NCI-H1436 treated with DMSO at 0.1 percent for 48 hours (cell line): ENCODE measurements at places on chromosomes 13 and 19.

DNA sequence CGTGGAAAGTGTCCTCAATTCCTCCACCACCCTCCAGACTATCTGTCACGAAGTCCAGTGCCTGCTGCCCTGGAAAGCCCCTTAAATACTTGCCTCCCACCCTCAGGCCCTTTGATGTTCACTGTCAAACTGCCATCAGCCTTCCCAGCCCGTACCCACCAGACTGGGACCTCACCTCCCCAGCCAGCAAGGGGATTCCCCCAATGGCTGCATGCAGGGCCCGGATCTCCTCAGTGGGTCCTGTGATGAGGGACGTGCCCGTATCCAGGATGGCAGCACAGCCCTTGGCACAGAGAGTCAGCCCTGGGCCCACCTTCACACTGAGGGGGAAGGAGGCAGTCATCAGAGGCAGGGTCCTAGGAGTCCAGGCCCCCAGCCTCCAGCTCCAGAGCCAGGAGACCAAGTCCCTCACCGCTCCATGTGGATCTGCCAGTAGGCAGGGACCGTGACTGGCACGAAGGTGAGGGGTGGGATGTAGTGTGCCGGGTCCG, 6.1 kb downstream of the NAPSA start:
- no peak for DNase-seq

DNA sequence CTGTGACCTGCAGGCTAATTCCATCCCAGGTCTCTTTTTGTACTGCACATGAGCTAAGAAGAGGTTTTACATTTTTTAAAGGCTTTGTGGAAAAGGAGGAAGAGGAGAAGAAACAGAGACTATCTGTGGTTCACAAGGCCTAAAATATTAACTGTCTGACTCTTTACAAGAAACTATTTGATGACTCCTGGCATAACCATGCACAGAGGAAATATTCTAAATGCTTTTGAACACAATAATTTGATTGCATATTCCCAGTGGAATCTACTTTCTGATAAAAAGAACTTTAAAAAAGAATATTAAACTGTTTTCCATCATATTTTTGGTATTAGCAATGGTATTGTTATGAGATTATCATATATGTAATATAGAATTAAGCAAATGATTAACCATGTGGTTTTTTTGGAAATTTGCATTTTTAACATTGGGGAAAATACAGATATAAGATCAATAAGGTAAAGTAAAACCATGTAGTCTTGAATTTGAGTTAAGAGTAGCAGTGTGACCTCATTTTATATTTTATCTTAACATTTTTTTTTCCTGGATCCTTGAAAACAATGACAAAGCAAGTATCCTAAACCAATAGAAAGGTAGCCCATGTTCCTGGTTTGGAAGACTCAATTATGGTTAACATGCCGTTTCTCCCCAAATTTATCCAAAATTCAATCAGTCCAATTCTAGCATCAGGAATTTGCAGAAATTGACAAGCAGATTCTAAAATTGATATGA, 251.0 kb downstream of the UQCRFS1 start:
- DNase-seq: no peak

- no peak for DNase-seq
Observed at GRCh38 chr19:55546011-55546410, 668 bp upstream of the SBK3 start.

- DNase-seq: no peak
Observed at GRCh38 chr13:109199280-109199679, 569.9 kb downstream of the MYO16 start.

- peak; percentile 23 for DNase-seq
Observed at GRCh38 chr19:18007917-18008673, at the start of gene ARRDC2. TSS of gene ARRDC2 (plus strand) at chr19:18008170. CDS start at chr19:18008311, 141 bp downstream.

- DNase-seq: no peak
Observed at GRCh38 chr13:30334663-30335386, 27.5 kb upstream of the KATNAL1 start.

- DNase-seq: no peak
Observed at GRCh38 chr13:78576261-78576660, 27.1 kb downstream of the POU4F1 start.

DNA sequence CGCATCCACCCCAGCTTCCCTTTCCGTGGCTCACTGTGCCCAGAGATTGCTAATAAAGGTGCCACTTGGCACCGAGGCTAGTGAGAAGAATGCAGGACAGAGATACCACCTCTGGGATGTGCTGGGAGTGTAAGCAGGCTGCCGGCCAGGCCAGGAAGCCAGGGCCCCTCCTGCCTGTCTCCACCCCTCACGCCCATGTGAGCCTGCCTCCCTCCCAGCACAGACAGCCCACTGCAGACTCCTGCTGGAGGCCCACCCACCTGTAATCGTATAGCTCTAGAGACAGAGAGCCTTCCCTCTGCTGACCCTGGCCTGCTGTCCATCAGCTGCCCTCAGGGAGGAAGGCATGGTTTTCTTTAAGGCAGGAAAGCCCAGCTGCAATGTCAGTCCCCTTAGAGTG, 13.9 kb downstream of the VSTM2B start:
- DNase-seq: no peak

DNA sequence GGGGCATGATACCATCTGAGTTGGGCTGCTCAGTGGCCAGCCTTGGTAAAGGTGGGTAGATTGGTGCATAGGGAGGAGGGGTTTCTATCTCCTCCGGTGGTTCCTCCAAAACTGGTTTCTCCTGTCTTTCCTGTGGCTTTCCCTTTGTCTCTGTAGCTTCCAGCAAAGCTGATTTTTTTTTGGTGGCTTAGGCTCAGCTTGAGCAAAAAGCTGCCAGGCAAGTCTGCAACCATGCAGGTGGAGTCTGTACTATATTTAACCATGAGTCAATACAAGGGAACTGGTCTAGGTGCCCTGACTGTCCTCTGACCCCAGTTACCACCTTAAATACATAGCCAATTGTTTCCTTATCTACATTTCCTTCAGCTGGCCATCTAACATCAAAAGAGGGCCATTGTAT, 64.0 kb upstream of the ZNF681 start:
- no peak for DNase-seq

DNA sequence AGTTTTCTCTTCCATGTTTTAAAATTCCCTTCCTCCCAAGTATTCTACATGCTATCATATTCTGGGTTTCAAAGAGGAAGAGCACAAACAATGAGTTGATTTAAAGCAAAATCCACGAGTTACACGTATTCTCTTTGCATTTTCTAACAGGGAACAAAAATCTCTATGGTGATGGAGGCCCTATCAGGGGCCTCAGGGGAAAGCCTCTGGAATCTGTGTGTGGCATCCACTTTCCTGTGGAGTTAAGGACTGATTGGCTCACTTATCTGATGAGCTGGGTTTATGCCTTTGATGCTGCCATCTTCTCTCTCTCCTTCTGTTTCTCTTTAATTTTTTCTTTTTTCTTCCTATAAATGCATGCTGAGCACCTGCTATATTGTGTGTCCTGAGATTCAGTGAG, 14.8 kb downstream of the OLFM4 start:
- DNase-seq: no peak

- no peak for DNase-seq
Observed at GRCh38 chr19:41957838-41958366, 1.2 kb downstream of the RABAC1 start.

GRCh38 chr13:79483086-79483706, 2.2 kb downstream of the NDFIP2 start:
- no peak for DNase-seq

- DNase-seq: no peak
Observed at GRCh38 chr19:6253954-6254733, 25.6 kb downstream of the MLLT1 start.

DNA sequence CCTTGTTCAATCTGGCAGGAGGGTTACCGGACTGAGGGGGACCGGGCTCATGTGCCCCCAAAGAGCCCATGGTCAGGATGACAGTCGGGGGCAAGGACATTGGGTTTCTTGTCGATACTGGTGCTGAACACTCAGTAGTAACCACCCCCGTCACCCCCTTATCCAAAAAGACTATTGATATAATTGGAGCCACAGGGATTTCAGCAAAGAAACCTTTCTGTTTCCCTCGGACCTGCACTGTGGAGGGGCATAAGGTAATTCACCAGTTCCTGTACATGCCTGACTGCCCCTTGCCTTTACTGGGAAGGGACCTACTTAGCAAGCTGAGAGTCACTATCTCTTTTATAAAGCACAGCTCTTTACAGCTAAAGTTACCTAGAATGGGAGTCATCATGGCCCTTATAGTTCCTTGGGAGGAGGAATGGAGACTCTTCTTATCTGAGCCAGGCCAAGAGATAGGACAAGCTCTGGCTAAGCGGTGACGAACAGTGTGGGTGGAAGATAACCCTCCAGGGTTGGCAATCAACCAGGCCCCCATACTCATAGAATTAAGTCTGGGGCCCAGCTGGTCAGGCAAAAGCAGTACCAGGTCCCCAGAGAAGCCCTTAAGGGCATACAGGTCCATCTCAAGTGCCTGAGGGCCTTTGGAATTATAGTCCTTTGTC, 603.7 kb downstream of the UQCRFS1 start:
- DNase-seq: no peak

DNA sequence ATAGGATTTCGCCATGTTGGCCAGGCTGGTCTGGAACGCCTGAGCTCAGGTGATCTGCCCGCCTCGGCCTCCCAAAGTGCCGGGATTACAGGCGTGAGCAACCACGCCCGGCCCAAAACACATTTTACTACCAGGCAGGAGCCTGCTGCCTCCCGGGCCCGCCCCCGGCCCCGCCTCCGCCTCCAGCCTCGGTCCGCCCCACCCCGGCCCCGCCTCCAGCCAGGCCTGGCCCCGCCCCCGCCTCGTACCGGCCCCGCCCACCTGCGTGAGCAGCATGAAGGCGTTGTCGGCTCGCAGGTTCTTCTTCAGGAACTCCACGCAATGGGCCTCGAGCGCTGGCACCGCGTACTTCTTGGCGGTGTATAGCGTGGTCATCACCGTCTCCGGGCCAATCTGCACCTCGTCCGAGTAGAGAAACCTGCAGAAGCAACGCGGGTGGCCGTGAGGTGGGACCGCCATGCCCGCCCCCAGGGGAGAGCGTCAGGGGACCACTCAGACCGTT, 22.7 kb downstream of the BTBD2 start:
- no peak for DNase-seq

DNA sequence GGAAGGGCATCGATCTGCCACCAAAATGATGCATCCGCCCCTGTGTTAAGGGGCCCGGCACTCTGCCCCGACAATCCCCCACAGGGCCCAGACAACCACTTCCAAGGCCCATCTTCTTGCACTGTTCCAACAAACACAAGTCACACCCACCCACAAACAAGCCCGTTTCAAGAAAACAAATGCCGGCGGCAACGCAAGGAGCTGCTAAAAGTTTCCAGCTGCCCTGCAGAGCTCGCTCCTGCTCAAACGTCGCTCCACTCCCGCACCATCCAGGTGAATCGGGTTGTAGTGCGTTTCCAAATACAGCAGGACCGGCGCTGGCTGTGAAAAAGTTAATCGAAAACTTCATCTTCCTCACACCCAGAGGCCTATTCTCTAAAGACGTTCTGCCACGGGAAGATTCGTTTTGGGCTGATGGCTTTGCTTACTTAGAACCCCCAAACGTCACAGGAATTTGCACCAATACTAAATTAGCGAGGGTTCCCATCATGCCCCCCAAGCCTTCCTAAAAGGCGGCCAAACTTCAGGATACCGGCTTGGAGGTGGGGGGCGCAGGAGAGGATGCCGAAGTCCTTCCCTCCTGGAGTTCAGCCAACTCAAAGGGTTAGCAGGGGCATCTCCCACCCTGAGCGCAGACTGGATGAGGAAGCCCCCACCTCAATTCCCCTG, 107.4 kb upstream of the DOCK9 start:
- no peak for DNase-seq

- DNase-seq: no peak
Observed at GRCh38 chr13:73738626-73739025, 395.6 kb downstream of the KLF12 start.

GRCh38 chr19:17796838-17797423, 2.0 kb downstream of the B3GNT3 start:
- DNase-seq: no peak

DNA sequence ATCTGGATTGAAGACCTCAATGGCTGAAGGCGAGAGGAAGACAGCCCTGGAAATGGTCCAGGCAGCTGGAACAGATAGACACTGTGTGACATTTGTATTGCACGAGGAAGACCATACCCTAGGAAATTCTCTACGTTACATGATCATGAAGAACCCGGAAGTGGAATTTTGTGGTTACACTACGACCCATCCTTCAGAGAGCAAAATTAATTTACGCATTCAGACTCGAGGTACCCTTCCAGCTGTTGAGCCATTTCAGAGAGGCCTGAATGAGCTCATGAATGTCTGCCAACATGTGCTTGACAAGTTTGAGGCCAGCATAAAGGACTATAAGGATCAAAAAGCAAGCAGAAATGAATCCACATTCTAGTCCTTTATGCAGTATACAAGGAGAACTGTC, 1.2 kb downstream of the POLR1D start:
- DNase-seq: no peak

DNA sequence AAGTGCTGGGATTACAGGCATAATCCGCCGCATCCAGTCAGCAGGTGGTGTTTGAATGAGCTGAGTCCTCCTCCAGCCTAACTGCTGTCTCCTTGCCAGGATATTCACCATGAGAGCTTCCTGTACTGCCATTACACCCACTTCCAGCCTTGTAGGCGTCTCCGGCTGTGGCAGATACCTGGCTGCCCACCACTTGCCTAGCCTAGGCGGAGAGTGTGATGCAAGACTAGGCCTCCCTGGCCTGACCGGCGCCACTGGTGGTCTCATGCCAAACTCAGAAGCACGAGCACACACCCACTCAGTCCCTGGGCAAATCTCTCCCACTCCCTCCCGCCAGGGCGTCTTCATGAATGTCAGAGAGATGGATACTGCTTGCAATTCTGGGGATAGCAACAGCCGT, 16.6 kb downstream of the IL12RB1 start:
- DNase-seq: no peak

DNA sequence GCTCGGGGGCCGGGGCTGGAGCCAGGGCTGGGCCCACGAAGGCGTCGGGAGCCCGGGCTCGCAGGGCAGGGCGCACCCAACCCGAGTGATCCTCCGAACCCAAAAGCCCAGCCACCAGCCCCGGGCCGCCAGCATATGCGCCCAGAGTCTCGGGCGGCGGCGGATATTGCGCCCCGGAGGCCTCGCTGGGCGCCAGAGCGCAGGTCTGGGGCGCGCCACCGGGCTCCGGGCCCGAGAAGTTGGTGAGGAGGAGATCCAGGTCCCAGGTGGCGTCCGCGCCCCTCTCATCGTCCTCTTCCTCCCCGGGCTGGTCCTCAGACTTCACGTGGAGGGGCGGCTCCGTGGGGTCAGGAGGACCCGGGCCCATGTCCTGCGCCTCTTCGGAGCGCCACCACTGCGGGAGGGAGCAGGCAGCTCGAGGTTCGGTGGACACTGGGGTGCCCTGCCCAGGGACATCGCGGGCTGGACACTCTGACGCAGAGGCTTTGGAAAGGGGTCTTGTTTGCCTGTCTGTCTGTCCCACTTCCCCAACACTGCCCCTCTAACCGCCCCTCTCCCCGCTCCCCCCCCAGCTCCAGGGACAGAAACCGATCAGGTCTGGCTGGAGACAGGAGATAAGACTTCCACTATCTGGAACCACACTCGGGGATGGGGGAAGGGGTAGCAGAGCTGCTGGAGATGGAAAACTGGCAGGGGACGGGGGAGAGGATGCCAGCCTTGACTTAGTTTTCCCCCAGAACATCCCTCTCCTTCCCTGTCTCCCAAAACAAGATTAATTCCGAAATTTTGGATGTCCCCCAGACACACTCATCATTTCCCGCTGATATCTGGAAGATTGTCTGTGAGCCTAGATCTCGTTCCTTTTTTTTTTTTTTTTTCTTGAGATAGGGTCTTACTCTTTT, 1.0 kb downstream of the KLF1 start:
- no peak for DNase-seq
